Pericardium fibroblast (primary cell): ENCODE measurements at places on chromosomes 5 and 9. TPM values are rescaled to one million over a fixed set of nuclear protein-coding genes. Genes with fewer than 3 reads are reported as not detected.

GABRA1 gene
- not detected in 2 replicates for total RNA-seq

CEL gene
- 0.26 and 0.70 TPM in 2 replicates for total RNA-seq

ENTPD2 gene
- total RNA-seq: 0.09 and 0.12 TPM in 2 replicates

PCSK1 gene
- total RNA-seq: 1.4 TPM in 1 of 2 replicates, not detected in the other

NDST1 gene
- 86.9 and 110 TPM in 2 replicates for total RNA-seq

ARL10 gene
- 3.0 and 3.2 TPM in 2 replicates for total RNA-seq

ACOT12 gene
- not detected in 2 replicates for total RNA-seq
